ENCODE measurements at places on chromosomes 16 and 17. TPM values are rescaled to one million over a fixed set of nuclear protein-coding genes. Genes with fewer than 3 reads are reported as not detected.

The RGS9 gene
- total RNA-seq = 8.5 TPM

The FSCN2 gene
- total RNA-seq = 1.5 TPM

The CDH8 gene
- 6.4 TPM for total RNA-seq

The MEAK7 gene
- 34.2 TPM for total RNA-seq

The CCL2 gene
- 1.4 TPM for total RNA-seq

The TBC1D3K gene
- not detected for total RNA-seq

The WNT9B gene
- 0.26 TPM for total RNA-seq

The EMP2 gene
- total RNA-seq = 8.6 TPM

The AXIN2 gene
- 44.8 TPM for total RNA-seq

The ABCC11 gene
- total RNA-seq = 0.72 TPM

The AIPL1 gene
- not detected for total RNA-seq

The SLC12A3 gene
- not detected for total RNA-seq

DNA sequence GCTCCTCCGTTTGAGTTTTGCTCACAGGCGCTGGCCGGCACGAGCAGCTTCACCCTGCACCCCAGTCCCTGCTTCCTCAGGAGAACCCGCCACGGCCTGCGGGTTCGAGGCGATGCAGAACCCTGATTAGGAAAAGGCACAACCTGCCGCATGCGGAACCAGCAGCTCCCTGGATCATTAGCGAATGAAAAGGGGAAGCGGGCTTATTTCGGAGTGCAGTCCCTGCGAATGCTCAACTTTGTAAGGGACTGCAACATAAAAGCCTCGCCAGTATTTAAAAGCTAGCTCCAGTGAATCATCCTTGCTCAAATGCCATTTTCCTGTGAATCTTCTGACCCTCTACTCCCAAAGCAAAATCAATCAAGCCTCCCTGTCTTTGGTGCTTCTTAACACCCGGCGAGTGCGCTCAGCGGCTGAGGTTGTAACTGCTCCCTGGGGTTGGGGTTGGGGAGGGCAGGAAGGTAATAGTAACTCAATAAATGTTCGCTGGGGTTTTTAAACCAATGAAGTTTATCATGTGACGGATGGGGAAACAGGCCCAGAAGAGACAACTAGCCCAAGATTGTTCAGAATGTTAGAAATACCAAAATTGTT is 678 bp upstream of the AKAP10 start:
- DNase-seq = no peak

DNA sequence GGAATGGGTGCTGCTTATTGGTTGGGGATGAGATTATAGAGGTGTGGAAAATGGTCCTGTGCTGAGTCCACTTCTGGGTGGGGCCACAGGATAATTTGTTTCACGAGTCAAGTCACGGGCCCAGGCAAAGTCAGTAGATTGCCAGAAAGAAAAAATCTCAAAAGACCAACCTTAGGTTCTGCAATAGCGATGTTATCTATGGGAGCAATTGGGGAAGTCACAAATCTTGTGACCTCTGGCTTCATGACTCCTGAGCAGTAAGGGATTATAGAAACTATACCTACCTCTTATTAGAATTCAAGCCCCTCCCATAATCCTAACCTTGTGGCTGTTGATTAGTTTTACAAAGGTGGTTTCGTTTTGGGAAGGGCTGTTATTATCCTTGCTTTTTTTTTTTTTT is 31.4 kb downstream of the WWP2 start:
- DNase-seq = no peak

DNA sequence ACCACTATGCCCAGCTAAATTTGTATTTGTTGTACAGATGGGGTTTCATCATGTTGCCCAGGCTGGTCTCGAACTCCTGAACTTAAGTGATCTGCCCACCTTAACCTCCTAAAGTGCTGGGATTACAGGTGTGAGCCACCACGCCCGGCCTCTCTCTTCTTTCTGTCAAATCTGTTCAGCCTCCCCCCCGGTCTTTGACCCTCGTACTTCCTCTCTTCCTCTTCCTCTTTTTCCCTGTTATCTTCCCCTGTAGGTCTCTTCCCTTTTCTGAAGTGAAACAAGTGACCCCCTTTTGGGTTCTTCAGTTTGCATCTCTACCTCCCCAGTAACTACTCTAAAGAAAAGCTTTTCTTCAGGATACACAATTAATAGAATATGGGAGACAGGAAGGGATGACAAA is 31.7 kb upstream of the DHX40 start:
- DNase-seq = no peak

DNA sequence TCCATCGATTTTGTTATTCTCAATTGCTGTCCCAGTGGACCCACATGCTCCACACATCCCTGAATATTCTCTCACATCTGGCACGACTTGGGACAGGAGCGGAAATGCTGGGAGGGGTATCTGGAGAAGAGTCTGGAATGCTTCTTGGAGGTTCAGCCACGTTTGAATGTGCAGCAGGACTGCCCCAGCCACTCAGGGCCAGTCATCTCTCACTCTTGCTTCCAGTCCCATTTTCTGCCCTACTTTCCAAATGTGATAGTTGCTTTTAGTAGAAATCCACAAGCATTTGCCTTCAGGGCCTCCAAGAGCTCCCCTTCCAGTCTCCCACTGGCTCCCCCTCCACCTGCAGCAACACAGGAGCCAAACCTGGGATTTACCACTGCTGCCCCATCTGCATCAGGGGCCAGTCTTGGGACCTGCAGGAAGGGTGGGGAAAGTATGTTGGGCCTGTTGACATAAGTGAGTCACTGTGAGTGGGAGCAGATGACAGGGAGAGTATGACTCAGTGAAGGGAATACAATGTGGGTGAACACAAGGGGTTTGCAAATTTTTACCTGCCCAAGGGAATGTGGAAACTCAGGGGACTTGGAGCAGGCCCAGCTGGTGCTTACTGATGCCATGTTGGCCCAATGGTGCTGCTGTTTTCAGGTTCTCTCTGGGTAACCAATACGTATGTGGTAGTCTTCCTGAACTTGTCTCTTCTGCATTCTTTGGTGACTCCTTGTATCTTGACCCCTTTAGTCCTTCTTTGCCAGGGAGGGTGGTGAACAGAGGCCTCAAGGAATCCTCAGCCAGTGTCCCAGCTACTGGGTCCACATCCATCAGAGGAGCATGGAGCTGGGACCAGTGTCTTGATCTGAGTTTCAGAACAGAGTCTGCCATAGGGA is 78.8 kb upstream of the CRHR1 start:
- DNase-seq = no peak

GRCh38 chr16:20388854-20389253 is 15.7 kb downstream of the PDILT start:
- no peak for DNase-seq

GRCh38 chr17:65028545-65028843 is 28.0 kb downstream of the GNA13 start:
- DNase-seq = no peak

GRCh38 chr16:3095869-3096268 is 3.2 kb downstream of the ZSCAN10 start:
- no peak for DNase-seq

DNA sequence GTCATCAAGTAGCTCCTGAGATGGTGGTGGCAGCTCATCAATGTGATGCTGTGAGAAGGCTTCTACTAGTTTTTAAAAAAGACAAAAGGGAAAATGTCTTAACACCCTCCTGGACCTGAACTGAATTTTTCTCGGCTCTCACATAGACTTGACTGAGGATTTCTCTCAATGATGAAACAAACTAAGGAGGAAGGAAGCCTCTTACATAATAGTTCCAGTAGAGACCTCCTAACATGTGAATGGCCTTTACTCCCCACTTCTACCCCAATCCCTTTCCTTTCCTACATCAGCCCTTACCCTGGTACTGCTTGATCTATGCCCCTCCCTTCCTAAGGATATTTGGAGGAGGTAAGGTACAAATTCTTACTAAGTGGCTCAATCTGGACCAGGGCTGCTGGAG is 54.8 kb upstream of the MTMR4 start:
- DNase-seq = no peak

DNA sequence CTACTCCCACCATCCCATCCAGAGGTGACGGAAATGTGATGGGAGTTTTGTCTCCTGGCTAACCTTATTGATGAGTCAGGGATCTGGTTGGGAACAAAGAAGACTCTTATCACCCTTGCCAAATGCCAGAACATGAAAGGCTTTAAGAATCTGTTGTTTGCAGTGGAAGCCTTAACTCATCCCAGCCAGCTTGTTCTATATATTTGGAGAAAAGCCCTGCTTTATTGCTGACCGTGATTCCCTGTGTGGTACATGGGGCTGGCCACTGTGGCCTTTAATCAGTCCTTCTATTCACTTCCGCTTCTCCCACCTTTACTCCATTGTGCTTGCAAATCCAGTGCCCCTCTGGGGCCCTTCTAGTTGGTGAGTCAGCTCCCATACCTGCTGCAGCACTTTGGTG is 156.6 kb downstream of the PHKB start:
- no peak for DNase-seq

DNA sequence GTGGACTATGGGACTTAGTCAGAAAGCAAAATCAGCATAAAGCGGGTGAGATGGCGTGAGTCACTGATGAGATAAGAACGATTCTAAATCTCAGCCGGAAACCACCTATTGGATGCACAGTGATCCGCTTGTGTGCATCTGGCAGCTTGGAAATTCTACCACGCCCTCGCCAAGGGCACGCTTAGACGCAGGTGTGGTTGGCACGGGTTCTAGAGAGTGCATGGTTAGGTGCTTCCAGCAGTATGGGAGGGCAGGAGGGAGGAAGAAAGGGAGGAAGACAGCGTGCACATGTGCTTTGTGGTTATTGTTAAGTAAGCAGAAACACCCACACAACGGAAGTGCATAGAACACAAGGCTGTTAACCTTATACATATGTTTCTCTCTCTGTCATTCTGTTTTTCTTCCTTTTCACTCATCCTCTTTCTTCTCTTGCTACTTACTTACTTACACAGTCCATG is 374.0 kb upstream of the ASIC2 start:
- no peak for DNase-seq

GRCh38 chr16:14309906-14310305 is 238.8 kb downstream of the MRTFB start:
- no peak for DNase-seq

DNA sequence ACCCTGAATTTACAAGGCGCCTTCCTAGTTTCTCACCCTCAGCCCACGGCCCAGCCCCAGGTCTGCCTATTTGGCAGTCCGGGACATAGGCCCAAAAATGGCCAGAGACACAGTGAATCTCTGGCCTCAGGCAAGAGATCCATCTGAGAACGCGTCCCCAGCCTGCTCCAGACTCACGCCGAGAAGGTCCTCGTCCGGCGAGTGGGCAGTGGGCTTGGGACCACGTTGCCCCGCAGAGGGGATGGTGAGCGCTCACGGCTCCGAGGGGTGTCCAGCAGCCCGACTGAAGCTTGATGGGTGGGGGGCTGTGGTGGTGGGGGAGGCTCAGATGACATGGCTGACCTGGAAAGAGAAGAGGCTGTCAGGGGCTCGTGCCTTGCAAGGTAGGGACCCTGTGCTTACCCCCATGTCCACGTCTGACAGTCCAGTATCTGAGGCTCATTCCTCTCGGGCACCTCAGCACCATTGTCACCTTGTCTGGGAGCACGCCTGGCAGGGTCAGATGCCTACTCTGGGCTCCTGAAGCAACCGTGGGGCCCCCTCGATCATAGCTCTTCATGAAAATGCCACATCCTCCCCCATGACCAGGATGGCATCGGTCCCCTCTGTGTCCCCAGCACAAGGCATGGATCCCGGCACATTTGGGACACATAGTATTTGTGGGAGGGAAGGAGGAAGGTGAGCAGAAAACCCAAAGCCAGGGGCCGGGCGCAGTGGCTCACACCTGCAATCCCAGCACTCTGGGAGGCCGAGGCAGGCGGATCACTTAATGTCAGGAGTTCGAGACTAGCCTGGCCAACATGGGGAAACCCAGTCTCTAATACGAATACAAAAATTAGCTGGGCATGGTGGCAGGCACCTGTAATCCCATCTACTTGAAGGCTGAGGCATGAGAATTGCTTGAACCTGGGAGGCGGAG is 9.6 kb downstream of the CARHSP1 start:
- DNase-seq = no peak

GRCh38 chr17:81049372-81049911 is 14.5 kb downstream of the BAIAP2 start:
- DNase-seq = no peak

DNA sequence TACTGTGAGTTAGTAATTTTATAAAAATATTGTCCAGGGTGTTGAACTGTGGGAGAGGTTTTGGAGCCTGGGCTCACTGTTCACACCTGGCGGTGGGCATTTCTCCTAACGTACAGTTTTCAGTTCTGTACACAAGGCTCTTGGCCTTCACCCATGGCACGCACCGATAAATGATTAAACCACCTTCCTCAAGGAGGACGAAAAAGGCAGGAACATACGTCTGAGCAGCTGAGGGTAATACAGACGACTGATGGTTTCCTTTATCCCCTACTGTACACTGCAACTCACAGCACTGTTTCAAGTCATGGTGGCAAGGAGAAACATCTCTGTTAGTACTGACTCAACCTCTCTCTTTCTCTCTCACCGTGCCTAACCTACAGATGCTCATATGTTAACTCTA is 1.4 kb upstream of the ST6GALNAC1 start:
- no peak for DNase-seq

- DNase-seq = no peak
These were observed 78.6 kb downstream of the SDR42E1 start for GRCh38 chr16:81932668-81933067.

GRCh38 chr16:82152196-82152595 is 17.8 kb downstream of the MPHOSPH6 start:
- no peak for DNase-seq
